Activated naive CD4-positive, alpha-beta T cell treated with anti-CD3 and anti-CD28 coated beads, Interleukin-2, amount 50 U/mL, for 16 hours (primary cell): ENCODE measurements at places on chromosomes 1 and 21.

DNA sequence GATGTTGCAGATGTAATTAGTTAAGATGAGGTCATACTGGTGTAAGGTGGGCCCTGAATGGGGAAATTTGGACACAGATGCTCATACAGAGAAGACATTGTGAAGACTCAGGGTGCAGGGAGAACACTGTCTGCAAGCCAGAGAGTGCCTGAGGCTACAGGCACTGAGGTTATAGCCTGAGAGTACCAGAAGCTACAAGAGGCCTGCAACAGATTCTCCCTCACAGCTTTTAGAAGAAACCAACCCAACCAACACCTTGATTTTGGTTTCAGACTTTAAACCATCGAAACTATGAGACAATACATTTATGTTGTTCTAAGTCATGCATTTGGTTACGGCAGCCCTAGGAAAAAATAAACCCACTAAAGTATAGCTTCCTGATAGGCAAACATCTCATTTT lies 321.7 kb upstream of the USP25 start:
- DNase-seq, result no peak

- no peak for DNase-seq
Observed at GRCh38 chr1:12171206-12172041, 4.6 kb downstream of the TNFRSF1B start.

- DNase-seq, result peak; percentile 81
Observed at GRCh38 chr1:12472798-12473551, 145.0 kb downstream of the DHRS3 start.

DNA sequence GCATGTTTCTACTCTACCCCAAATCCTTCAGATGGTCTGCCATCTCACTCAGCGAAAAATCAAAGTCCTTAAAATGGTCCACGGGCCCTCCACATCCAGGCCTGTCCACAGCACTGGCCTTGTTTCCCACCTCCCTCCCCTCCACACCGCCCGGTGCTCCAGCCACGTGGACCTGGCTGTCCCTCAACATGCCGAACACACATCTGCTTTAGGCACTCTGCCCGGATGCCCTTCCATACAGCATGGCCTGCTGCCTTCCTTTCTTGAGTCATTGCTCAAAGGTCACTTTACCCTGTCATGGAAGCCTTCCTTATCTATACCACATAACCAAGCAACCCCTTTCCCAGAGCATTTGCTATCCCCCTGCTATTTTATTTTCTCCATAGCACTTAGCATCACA lies 143.0 kb downstream of the DNM3 start:
- no peak for DNase-seq

DNA sequence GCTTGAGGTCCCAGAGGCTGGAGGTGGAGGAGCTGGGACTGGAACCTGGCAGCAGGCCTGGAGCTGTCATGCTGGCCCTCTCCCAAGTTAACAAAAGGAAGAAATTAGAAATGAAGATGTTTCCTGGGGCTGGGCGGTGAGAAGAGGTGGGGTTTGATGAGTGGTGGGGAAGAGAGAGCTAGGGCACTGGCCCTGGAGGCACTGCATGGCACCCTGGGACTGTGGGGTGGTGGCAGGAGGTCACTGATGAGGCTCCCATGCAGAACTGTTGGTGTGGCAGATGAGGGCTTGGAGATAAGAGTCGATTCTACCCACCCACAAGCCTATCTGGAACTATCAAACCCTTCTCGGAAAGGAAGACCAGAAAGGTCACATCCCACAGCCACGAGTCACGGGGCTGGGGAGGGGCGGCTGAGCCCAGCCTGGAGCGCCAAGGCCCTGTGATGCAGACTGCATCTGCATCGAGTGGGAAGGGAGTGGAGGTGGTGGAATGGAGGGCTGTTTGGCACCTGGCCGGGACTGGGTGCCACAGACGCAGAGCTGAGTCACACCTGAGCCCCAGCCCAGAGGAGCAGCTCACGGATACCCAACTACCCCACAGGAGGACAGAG lies 29.4 kb downstream of the MRPL37 start:
- DNase-seq, result no peak

- no peak for DNase-seq
Observed at GRCh38 chr1:246511203-246511602, 4.1 kb upstream of the SMYD3 start.

- no peak for DNase-seq
Observed at GRCh38 chr1:58611861-58612385, 34.9 kb upstream of the TACSTD2 start.

DNA sequence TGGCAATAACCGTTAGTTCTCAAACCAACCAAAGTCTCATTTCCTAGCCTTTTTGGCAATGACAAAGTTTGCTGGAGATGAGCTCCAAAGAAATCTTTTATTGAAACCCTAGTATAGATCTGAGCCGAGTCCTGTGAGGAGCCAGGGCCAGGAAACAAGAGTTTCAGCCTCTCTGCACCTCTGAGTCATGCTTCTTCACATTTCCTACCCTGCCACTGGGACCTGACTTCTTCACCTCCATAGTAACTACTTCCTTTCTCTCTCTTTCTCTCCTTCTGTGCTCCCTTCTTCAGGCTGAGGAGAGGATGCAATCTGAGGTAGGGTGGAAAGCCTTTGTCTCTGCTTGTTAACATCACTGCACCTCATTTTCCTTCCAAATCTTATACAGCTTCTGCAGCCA lies 38.7 kb upstream of the IPO9 start:
- DNase-seq, result no peak

- DNase-seq, result peak; percentile 46
Observed at GRCh38 chr1:23424293-23425192, at the start of gene TCEA3. Gene TCEA3, minus strand, starts transcription at chr1:23424748. Its CDS starts 115 bp downstream, at chr1:23424633.
